ENCODE measurements at places on chromosomes 5 and 9.

- no peak for DNase-seq
These were observed 49.7 kb downstream of the WWC1 start for GRCh38 chr5:168341178-168341577.

DNA sequence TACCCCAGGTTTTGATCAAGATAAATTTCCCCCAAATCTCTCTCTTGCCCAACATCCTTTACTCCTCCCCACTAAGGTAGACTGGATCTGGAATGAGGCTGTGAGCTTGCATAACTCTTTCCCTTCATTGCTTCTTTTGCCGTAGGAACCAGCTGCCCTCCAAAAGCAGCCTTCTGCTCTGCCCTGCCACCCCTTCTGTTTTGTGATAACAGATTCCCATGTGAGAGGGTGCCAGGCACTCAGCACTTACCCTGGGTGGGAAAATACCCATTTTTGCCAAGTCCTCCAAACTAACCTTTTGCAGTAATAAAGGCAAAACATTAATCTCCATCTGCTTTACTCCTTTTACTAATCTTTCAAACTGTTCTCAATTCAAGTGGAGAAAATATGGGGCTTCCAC is 182.6 kb downstream of the ASTN2 start:
- DNase-seq: no peak

GRCh38 chr5:6383376-6383775 is 5.0 kb upstream of the MED10 start:
- no peak for DNase-seq

GRCh38 chr5:97072696-97073095 is 69.7 kb downstream of the LIX1 start:
- no peak for DNase-seq

DNA sequence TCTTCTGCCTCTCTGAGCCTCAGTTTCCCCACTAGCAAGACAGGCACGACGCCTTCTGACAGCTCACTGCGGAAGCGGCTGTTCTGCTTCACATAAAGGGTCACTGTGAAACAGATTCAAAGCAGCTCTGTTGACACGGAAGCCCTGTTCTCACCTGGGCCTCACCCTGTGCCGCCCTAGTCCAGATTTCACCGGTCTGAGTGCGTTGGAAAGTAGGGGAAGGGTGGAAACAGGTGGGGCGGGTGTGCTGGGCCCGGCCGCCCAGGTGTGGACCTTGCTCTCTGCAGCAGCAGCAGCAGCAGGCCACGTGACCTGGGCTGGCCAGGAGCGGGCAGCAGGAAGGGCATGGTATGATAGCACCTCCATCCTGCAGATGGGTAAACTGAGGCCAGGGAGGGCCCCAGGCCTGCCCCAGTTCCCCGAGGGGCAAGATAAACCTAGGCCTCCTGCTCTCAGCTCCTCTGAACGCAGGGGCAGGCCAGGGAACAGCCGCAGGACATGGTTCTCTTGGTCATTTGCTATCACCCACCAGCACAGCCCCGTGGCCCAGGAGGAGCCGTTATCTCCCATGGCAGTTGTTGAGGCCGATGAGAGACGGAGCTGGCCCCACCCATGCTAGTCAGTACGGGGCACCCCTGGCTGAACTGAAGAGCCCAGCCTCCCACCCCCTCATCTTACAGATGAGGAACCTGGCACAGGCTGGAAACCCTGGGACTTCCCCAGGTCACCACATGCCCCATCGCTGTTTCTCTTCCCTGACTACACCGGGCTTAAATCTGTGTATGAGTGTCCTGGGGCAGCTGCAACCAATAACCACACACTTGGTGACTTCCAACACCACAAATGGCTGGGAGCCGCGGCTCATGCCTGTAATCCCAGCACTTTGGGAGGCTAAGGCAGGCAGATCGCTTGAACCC is 12.1 kb downstream of the PTGES2 start:
- DNase-seq: no peak
